ENCODE measurements at places on chromosomes 13 and 19.

GRCh38 chr13:95588721-95589120 lies 36.2 kb downstream of the CLDN10 start:
- DNase-seq, result no peak

GRCh38 chr19:12484011-12484370 lies 625 bp downstream of the ZNF709 start:
- DNase-seq, result no peak

GRCh38 chr13:26985285-26985878 lies 186.2 kb downstream of the USP12 start:
- no peak for DNase-seq

DNA sequence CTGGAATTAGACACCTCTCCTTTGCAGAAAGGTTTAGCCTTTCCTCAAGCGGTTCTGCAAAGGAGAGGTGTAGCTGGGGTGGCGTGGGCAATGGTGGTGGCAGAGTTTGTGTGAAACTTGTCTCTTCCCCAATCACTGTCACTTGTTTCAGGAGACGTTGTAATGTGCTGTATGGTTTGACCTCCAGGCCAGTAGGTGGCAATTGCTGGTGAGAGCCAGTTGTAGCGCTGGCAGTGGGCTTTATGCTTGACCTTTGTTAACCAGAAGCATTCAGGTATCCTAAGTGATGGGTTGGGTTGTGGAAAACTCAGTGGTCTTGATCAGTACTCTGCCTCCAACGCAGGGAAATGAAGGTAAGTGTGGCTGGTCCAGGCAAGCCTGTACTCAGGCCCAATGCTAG lies 12.7 kb upstream of the LILRA5 start:
- no peak for DNase-seq

GRCh38 chr19:30317403-30317802 lies 54.8 kb upstream of the ZNF536 start:
- no peak for DNase-seq

DNA sequence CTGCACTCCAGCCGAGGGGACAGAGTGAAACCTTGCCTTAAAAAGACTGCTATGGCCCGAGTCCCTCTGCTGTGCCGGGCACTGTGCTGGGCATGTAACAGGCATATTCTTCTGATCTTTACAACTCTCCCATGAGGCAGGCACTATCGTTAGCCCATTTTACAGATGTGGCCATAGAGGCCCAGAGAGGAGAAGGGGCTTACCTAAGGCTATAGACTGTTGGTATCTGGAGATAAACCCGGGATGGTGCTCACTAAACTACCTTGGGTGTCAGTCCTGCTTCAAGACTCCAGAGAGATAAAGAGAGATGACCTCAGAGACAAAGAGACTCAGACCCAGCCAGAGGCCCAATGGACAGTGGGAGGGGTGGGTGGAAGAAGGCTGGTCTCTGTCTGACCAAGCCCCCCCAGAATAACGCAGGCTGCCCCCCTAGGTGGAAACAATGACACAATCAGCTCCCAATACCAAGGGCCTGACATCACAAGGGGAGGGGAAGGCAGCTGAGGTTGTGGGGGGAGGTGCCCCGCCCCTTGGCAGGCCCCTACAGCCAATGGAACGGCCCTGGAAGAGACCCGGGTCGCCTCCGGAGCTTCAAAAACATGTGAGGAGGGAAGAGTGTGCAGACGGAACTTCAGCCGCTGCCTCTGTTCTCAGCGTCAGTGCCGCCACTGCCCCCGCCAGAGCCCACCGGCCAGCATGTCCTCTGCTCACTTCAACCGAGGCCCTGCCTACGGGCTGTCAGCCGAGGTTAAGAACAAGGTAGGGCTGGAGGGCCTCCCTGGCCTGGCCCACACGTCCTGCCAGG lies at the start of gene CNN1:
Gene CNN1, plus strand, starts transcription at position 620 of the 805 bp plus-strand sequence. Its CDS starts 77 bp downstream, at position 697.
- no peak for DNase-seq

- DNase-seq, result no peak
Observed at GRCh38 chr13:28495538-28496187, 735 bp upstream of the FLT1 start.

DNA sequence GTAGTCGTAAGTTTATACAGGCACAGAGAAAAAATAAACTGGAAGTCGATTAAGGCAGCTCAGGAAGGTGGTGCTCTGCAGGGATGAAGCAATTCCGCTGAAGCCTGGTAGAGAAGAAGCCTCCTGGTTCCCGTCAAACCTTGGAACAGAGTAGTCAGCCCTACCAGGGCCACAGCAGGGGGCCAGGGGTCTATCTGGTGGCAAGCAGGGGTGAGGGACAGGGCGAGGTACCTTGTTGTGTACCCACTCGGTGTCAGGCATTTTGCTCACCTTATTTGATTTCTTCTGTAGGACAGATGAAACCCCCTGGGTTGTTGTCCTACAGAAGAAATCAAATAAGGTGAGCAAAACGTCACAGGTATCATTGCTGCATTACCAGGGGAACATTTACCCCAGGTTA lies 70.6 kb downstream of the C13orf42 start:
- DNase-seq, result no peak

- no peak for DNase-seq
Observed at GRCh38 chr19:13830741-13831536, 35.7 kb downstream of the ZSWIM4 start.

- DNase-seq, result no peak
Observed at GRCh38 chr19:44623626-44624025, 10.3 kb downstream of the IGSF23 start.

DNA sequence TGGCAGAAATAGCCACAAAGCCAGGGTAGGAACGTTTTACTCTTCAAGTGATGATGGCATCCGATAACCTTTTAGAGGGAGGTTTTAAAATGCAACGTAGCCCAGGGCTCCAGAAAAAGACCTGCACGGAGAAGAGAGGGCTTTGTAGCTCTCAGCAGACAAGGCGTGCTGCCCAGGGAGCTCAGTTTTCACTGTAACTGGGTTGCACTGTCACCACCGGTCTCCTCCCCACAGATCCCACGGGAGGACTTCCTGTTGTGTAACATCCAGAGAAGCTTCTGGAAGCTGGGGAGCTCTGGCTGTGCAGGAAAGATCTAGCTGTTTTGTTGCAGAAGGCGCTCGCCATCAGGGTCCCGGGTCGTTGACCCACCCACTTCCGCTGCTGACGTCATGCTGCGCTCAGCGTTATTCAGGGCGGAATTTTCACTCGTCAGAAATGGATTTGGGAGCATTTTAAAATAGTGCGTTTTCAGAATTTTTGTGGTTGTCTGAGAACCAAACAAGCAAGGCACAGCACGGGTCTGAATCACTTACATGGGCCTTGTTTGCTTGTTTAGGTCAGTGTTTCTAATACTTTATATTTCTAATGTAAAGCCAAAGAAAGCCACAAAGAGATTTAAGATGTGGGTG lies 50.8 kb downstream of the ATP11A start:
- DNase-seq, result no peak

DNA sequence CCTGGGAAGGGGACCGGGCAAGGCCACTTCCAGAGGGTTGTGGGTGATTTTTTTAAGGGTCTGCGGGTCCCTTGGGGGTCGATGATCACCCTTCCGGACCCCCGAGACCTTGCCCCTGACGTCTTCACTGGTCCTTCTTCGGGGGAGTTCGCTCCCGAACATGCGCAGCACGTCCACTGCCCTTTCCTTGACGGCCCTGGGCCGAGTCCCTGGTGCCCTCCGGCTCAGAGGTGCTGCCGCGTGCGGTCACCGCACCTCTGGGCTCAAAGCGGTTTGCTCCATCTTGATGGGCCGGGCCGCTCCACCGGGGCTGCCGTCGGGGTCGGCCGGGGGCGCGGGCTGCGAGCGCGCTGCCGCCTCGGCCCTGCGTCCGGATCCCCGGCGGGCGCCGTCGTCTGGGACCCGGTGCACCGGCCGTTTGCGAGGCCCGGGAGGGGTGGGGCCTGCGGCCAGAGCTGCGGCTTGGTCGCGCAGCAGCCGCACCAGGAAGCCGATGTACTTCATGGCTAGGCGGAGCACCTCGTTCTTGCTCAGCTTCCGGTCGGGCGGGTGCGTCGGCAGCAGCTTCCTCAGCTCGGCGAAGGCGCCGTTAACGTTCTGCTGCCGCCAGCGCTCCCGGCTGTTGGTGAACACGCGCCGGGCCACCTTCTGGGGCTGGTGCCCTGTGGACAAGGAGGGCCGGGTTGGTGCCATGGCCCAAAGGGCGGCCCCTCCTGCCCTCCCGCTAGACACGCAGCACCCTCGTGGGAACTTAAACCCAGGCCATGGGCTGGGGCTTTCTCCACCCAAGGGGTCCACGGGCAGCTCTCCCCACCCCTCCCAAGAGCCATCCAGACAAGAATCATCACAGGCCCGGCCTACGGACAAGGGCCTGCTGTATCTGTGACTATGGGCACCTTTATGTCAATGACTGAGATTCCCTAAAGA lies 3.3 kb downstream of the LYL1 start:
- DNase-seq, result no peak

- DNase-seq, result no peak
Observed at GRCh38 chr13:112213467-112214255, 146.7 kb downstream of the SOX1 start.

- no peak for DNase-seq
Observed at GRCh38 chr13:110815471-110816204, 99.2 kb downstream of the ANKRD10 start.

DNA sequence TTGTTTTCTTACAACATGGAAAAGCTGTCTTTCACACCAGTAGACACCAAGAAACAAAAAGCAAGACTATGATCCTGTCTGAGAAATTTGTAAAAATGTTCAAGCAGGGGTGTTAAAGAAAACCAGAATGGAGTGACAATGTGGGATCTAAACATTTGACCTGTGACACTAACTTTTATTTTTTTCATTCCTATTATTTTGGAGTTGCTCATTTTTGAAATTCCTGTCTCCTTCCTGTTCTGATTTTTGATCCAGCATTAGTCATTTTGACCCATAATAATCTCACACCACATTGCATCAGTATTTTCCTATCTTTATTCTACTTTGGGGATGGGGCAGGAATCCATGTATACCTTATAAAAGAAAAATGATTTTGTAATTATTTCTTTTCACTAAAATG lies 164.2 kb downstream of the DLEU7 start:
- no peak for DNase-seq

GRCh38 chr19:39681416-39681815 lies 22.9 kb upstream of the LGALS14 start:
- no peak for DNase-seq

DNA sequence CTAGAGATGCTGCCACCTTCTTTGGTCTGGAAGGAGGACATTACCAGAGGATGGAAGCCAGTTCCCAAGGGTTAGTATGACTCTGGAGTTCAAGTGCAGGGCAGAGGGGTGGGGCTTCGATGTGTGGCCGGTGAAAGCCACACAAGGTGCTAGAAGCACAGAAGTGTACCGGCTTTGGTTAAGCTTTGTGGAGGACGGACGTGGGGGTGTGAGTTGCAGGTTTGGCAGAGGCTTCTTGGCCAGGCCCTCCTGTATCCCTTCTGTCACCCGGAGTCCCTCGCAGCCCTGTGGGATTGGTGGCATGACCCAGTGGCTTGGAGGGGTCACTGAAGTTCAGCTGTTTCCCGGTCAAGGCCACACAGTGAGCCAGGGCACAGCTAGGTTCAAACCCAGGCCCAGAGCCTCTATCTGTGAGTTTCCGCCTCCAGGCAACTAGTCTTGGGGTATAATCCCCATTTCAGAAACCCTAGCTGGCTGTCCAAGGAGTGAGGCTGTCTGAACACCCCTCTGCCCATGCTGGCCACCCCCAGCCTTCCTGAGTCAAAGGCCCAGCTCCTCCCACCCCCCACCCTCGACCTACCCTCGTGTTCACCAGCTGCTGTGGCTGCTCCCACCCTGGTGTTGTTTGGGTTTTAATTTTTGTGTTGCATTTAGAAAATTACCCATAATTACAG lies 4.6 kb upstream of the SSBP4 start:
- DNase-seq, result no peak

DNA sequence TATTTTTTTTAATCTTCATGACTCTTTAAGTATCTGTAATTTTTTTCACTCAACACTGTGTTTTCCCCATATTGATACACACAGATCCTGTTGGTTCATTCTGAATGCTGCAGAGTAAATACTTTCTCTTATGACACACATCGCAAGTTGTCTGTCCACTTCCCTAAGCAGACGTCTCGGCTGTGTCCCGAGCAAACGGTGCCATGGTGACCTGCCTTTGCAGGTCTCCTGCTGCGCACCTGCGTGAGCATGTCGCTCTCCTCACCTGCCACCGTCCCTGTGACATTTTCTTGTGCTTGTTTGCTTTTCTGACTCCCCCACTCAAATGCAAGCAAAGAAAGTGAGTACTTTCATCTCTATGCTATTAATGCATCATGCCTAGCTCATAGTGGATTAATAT lies 57.8 kb downstream of the CCDC70 start:
- DNase-seq, result no peak

DNA sequence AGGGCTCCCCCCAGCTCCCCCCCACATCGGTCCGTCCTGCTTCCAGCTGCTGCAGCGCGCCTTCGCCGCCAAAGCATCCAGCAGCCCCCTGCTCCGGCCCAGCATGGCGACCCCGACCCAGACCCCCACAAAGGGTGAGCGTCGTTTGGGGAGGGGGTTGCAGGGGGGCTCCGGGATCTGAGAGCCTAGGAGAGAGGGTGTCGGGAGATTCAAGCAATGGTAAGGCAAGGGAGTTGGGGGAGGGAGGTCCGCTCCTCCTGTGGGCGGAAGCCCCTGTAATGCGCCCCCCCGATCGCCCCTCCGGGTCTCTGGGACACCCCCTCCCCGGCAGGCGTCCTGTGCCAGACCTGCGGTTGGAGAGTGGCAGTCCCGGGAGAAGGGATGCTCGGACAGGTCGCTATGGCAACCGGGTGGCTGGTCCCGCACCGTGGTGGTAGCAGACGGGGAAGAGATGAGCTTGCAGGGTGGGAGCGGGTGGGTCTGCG lies at the start of gene FXYD7:
Gene FXYD7, plus strand, starts transcription at position 25 of the 485 bp plus-strand sequence. Its CDS starts 79 bp downstream, at position 104.
- DNase-seq, result no peak

Measured in cerebellar nuclear complex (tissue), 1 donor.